Small intestine (tissue), 16 donors: ENCODE measurements at places on chromosomes 5 and 9. TPM values are rescaled to one million over a fixed set of nuclear protein-coding genes. Genes with fewer than 3 reads are reported as not detected.

Gene DMRT2
- polyA plus RNA-seq: 0.10 TPM

Gene ZFP2
- polyA plus RNA-seq: 0.70 TPM

DNA sequence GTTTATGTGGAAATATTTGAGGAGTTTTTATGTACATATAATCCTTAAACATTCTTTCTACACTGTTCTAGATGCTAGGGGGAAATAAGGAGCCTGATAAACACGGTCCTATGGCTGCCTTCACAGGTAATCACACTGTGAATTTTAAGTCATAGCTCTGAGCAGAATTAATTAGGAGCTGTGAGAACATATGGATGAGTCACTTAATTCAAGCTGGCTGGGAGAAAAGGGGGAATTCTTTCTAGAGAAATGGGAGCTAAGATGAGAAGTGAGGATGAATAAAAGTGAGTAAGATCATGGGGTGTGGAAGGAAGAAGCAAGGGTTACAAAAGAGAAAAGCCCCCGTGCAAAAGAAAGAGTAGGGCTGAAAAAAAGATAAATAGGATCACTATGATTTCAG lies 290.8 kb downstream of the DNAH5 start:
- DNase-seq: no peak

DNA sequence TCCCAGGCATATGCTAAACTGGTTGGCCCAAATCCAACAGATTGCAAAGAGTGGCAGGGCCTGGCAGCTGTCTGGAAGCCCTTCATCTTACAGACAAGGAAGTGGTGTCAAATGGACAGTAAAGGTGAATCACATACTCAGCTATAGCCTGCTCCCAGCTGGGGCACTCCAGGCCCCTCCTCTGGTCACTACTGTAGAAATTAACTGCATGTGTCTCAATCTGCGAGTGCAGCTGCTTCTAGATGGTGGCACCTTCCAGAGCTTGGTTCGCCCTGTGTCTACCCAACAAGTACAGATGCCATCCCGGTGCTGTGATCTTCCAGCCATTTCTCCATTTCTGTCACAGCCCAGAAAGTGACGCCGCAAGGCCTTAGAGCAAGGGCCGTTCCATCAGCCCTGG lies 50.2 kb downstream of the OTULIN start:
- no peak for DNase-seq

DNA sequence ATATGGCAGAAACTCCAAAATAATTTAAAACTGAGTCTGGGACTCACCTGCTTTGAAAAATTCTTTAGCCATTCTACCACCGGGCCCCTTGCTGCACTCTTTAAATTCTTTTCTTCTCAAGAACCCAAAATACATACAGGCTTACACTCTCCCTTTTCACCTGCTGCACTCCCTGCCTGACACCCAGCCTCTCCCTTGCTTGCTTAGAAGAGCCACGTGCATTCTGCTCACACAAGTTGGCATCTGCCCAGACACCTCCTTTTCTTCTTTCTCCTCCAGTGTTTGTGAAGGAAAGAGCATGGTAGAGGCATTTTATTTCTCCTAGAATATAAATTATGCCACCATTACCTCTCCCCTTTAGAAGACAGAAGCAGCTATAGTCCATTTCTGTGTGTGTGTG lies 39.0 kb upstream of the AOPEP start:
- no peak for DNase-seq

GRCh38 chr5:131396015-131396414 lies 132.2 kb downstream of the CDC42SE2 start:
- DNase-seq: no peak

DNA sequence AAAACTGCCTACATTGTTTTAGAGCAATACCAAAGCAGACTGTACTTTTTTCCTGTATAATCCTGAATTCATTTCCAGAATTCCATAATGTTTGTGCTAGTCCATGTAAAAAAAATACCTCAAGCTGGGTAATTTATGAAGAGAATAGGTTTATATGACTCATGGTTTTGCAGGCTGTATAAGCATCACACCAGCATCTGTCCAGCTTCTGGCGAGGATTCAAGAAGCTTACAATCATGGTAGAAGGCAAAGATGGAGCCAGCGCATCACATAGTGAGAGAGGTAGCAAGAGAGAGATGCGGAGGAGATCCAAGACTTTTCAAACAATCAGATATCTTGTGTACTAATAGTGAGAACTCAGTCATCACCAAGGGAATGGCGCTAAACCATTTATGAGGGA lies 280.3 kb upstream of the CDH9 start:
- no peak for DNase-seq

DNA sequence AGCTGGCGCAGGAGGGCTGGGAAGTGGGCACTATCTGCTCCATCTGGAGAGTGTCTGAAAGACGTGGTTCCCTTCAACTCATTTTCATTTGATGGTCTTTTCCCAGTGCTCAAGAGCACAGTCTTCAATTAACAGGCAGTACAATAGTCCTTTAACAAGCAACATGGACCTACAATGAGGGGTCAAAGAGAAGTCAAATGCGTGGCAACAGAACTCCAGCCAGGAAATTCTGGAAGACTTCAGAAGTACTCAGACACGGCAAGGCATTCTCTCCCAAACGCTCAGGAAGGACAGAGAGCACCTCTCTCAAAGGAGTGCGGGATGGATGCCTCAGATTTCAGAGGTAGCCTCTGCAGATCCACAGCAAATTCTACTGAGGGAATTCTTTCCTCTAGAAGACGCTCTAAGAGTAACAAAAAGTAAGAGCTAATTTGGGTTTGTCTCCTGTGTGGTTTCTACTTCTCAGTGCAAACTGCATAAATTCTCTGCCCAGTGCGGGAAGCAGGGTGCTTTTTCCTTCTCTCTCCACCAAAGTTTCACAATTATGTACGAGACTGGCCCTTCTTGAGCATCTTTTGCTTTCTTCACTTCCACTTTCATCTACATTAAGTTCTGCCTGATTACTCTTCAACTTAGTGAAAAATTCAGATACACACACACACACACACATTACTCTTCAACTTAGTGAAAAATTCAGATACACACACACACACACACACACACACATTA lies 56.4 kb downstream of the LHFPL2 start:
- no peak for DNase-seq

GRCh38 chr9:121098567-121099198 lies 23.9 kb downstream of the CNTRL start:
- DNase-seq: no peak

DNA sequence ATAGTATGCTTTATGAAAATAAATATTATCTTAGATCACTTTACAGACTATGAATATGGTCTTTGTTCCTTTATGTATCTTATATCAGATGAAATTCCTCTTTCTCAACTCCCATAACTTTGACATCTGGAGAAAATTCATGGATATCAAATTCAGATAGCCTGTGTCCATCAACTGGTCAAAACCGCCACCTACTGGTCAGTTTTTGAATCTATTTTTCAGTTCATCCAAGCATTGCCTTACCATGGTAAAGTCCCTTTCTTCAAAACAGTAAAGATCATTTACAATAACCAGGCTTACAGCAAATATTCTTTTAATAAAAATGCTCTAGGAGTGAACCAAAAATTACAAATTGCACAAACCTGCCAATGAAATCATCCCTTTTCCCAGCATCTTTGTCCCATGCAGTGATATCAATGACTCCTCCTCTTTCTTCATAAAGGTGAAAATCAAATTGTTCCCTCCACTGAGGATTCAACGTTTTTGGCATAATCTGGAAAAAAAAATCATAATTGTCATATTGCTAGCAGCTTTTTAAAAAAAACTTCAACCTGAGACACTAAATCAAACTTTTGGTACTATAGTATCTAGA lies 290.5 kb downstream of the SLF1 start:
- peak; percentile 20 for DNase-seq

DNA sequence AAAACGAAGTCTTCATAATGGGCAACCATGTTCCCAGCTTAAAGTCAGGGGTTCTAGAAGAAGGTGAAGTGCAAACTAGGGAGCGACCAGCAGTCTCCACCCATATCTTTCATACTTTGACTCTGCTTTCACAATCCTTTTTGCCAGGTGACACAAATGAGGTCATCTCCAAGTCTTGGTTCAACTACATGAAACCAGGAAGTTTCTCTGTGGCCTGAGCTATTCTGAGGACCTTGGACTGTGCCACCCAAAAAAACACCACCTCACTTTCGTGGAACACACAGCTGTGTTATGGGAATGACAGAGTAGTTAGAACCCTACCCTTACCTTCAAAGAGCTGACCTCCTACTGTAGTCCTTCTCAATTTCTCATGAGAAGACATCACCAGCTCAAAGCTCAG lies 309.2 kb downstream of the AGTPBP1 start:
- peak; percentile 6 for DNase-seq

GRCh38 chr5:112685931-112686330 lies 51.8 kb upstream of the APC start:
- no peak for DNase-seq

GRCh38 chr5:158812408-158812807 lies 287.3 kb downstream of the EBF1 start:
- no peak for DNase-seq

- no peak for DNase-seq
Observed at GRCh38 chr5:67395790-67396418, 199.3 kb upstream of the CD180 start.

DNA sequence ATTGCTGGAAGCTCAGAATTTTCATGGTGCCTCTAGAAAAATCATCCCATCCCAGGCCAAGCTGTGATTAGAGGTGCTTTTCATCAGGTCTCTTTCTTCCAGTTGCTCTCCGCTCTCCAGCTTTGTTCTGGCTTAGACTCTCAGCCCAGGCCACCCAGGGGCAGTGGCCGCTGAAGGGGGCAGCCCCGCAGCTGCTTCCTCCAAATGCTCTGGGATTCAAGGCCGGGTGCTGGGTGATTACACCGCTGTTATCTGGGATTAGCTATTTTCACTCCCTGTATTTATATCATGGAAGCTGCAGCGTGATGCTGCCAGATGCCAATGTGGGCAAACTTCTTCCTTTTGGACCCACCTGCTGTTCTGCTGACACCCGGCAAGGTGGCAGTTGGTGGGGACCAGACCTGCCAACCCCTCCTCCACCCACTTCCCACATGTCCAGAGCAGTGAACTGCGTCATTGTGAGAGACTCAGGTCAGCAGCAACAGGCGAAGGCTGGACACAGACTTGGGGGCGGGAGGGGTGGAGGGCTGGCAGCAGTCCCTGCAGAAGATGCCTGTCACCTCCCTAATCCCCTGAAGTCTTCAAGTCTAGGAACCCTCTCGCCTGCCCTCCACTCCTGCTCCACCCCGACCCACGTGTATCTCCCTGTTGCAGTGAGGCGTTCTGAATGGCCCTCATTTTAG lies 33.9 kb upstream of the NKX2-5 start:
- no peak for DNase-seq

- no peak for DNase-seq
Observed at GRCh38 chr5:88119535-88120125, 149.0 kb downstream of the TMEM161B start.

GRCh38 chr5:68148096-68148495 lies 67.5 kb upstream of the PIK3R1 start:
- DNase-seq: no peak

GRCh38 chr5:38871058-38871605 lies 25.3 kb downstream of the OSMR start:
- no peak for DNase-seq

DNA sequence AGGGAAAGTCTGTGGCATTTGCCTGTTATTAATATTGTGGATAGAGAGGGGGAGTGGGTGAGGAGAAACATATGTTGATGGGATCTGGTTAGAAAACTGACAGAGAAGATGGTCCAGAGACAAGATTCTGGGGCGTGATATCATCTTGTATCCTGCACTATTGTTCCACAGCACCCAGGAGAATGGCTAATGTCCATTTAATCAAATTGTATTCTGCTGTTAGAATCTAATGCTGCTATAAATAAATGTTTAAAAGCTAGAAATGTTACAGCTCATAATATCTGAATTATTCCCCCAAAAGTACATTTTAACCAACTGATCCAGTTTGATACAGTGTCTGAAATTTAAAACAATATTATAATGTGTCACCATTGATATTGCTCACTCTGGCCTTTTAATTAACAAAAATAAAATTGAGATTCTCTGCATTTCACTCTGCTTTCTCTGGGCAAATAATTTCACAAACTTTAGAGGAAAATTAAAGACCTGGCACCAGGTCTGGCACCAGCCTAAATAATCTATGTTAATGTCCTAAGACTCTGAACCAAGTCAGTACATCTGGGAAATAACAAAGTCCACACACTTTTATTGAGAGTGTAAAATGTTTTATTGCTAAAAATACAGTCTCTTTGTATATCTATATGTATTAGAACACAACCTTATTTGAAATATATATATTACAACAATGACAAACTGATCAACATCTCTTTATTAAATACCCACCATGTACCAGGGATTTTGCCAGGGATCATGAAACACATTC lies 18.8 kb downstream of the HTR4 start:
- peak; percentile 48 for DNase-seq

DNA sequence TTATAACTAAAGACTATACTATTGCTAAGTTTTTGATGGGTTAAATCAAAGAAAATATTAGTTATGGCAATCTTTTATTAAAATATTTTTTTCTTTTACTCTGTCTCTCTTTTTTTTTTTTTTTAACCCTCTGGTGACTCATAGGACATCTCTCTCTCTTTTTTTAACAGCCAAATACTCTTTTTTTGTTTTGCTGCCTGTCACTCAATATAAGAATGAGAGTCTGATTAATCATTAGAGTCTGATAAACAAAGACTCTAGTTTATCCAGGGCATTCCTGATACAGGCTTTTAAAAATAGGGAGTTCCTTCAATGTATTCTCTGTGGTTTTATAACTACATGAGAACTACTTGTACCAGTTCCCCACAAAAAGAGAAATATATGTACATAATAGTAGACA lies 77.3 kb downstream of the SLC38A9 start:
- DNase-seq: no peak

- DNase-seq: peak; percentile 92
Observed at GRCh38 chr5:34929720-34930461, 532 bp downstream of the DNAJC21 start.

GRCh38 chr5:134459010-134459403 lies 47.3 kb upstream of the CDKN2AIPNL start:
- no peak for DNase-seq

DNA sequence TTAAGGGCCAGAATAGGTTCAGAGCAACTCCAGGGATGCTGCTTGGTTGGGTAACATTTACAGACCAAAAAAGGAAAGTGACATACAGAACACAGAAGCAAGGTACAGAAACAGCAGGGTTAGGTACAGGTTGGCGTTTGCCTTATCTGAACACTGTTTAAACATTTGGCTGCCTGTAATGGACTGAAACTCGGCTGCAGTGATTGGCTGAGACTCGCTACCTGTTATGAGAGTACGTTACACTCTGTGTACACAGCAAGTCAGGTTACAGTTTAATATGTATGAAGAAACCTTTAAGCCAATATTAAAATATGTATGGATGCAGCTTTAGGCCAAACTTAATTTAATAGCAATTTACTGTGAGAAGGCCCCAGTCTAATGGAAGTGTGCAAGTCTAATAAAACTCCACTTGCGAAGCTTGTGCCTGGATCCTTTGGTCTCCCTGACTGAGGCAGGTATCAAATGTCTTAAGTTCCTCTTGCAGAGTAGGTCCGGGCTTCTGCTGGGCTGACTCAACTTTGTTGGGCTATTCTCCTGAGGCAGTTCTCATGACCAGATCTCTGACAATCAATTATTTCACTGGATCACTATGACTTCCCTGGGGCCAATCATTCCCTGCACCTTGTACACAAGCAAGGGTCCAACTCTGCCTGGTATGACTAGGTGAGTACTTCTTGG lies 204.9 kb downstream of the ZNF462 start:
- peak; percentile 67 for DNase-seq
